ENCODE measurements at places on chromosomes 6 and 20.

GRCh38 chr6:49841424-49841823, 24.9 kb downstream of the CRISP1 start:
- DNase-seq, result no peak

- no peak for DNase-seq
Observed at GRCh38 chr6:138970856-138971425, 17.1 kb downstream of the REPS1 start.

DNA sequence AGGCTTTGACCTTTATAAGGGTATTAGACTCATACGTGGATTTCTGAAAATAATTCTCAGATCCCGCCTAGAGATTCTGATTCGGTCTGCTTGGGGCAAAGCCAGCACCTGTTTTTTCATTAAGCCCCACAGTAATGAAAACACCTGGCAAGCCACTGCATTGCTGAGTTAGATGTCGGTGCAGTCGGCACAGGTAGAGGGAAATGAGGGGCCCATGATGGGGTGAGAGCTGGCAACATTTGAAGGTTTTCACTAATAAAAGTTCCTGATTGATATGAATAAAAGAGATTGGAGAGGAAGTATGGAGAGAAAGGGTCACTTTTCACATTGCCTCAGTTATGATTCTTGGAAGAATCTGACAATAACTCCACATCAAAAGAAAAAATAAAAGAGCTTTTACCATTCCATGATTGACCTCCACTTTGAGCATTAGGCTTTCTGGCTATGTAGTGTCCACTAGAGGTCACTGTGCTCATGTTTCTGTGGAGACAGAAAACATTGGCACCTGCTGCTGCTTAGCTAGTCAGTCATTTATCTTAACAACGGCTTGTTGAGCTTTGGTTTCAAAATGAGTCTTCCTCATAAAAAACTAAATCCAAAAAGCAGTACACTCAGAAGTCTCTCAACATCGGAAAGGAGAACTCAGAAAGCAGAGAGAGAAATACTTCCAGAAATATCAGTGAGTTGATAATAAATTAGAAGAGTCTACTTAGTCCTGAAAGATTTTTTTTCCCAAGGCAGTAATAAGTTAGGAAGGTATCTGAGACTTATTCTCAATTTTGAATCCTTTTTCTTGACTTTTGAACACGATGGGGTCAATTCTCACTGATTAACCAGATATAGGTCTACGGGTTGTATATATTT, 53.3 kb upstream of the KLHL31 start:
- no peak for DNase-seq

- DNase-seq, result no peak
Observed at GRCh38 chr6:15276036-15276985, 30.4 kb downstream of the JARID2 start.

DNA sequence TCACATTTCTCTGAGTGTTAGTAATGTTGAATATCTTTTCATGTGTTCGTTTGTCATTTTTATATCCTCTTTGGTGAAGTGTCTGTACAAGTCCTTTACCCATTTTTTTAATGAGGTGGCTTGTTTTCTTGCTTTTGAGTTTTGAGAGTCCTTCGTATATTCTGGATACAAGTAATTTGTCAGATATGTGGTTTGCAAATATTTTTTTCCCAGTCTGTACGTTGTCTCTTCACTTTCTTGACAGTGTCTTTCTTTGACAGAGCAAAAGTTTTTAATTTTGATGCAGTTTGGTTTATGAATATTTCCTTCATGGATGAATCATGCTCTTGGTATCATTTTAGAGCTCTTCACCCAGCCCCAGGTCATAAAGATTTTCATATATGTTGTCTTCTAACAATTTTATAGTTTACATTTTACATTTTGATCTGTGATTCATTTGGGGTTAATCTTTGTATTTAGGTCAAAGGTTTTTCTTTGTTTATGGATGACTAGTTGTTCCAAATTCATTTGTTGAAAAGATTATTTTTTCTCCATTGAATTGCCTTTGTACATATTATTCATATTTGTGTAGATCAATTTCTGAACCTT, 152.5 kb downstream of the MRPL14 start:
- DNase-seq, result no peak

DNA sequence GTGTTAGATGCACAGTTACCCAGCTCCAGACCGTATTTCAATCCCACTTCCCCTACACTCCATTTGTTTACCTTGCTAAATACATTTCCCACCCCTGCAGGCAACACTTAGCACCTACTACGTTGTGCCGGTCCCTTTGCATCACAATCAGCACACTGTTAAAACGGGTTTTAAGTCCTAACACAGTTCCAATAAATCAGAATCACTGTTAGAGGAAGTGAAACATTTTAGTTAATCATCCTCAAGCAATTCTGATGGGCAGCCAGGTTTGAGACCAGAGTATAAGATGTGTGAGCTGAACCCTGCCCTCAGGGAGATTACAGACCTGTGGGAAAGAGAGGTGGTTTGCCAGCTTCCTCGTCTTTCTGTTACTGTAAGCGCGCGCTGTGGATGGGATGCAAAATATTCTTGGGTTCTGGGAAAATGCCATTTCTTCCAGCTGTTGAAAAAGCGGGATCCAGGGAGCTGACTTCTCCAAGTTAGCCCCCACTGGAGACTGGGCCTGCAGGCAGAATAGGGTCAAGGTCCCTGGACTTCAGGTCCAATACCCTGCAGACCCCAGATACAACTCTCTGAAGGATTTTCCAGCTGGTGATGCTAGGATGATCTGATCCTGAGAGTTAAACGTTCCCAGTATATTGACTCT, 3.1 kb downstream of the ZCCHC3 start:
- no peak for DNase-seq

DNA sequence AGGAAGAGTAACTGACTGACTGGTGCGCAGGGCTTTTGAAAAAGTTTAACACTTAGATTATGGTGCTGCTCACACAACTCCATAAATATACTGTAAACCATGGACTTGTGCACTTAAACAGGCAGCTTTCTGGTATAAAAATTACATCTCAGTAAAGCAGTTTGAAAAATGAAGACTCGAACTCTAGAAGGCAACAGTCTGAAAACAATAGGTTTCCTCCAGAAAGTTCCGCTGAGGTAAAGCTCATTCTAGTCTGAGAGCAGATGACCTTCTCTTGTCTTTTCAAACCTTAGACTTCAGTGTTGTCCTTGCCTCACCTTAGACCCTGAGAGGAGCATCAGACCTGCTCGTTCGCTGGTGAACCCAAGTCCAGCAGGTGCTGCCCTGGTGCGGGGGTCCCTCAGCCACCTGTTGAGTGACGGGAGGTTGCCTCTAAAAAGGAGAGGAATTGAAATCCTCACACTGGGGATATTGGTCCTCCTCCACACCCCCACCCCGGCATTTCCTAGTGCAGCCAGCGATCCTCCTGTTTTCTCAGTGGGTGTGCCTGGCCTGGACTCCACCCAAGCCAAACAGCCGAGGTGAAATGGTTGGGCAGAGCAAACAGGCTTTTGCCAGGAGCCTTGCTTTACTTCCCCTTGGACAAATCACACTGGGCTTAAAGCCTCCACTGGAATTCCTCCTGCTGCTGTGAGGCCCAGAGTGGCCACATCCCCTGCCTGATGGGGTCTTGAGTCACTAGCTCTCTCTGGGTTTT, 14.7 kb upstream of the PYGB start:
- DNase-seq, result no peak

- DNase-seq, result no peak
Observed at GRCh38 chr6:89433252-89434149, 549 bp downstream of the ANKRD6 start.

- DNase-seq, result no peak
Observed at GRCh38 chr6:24052590-24052961, 73.4 kb upstream of the NRSN1 start.

- no peak for DNase-seq
Observed at GRCh38 chr6:159098636-159099106, 53.9 kb upstream of the TAGAP start.
